ENCODE measurements at places on chromosomes 16 and 17.

DNA sequence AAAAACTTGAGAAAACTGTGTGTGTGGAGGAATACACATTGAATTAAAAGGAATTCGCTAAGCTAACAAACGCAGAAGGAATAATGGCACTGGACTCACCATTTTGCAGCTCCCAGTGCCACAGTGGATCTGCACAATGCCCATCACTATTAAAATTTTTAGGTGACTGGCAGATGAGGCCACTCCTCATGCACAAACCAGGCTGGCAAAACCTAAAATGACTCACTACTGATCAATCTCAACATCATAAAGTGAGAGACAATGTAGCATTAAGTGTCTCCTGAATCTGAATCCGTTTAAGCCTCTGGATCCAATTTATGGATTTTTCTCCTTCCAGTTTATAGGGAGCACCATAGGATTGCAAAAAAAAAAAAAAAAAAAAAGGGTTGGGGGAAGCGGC is 20.6 kb downstream of the MYH10 start:
- DNase-seq, result no peak

- no peak for DNase-seq
Observed at GRCh38 chr17:28482551-28483199, 9.2 kb downstream of the SLC13A2 start.

DNA sequence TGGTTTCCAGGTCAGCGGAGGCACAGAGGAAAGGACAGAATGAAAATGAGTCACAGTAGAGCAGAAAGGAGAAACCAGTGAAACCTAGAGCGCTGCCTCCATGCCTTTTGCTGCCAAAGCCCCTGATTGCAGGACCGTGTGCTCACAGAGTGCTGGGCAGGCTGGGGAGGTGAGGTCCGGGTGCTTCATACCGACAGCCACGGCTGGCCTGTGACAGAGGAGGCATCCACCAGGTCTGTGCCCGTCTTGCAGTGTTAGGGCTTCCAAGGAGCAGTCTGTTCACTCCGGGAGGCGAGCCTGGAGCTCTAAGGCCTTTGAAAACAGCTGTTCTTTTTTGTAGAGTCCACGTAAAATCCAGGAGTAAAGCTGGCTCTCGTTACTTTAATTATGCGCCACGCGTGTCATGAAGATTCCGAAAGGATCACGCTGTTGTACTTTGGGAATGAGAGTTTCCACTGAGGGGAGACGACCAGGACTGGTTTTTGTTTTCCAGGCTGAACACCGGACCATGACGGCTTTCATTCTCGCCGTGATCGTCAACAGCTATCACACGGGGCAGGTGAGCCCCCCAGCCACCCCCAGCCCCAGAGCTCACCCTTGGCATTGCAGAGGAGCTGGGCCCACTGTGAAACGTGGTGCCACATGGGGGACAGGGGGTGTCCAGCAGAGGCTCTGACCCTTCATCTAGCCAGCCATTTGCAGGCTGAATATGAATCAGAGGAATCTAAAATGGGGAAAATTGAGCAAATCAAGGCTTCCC is 108.5 kb upstream of the CHMP6 start:
- DNase-seq, result no peak

- DNase-seq, result no peak
Observed at GRCh38 chr16:84959784-84960417, 51.4 kb downstream of the ZDHHC7 start.

- no peak for DNase-seq
Observed at GRCh38 chr17:79646721-79647455, 36.0 kb upstream of the RBFOX3 start.

- DNase-seq, result no peak
Observed at GRCh38 chr17:17141860-17142552, 64.1 kb downstream of the PLD6 start.

DNA sequence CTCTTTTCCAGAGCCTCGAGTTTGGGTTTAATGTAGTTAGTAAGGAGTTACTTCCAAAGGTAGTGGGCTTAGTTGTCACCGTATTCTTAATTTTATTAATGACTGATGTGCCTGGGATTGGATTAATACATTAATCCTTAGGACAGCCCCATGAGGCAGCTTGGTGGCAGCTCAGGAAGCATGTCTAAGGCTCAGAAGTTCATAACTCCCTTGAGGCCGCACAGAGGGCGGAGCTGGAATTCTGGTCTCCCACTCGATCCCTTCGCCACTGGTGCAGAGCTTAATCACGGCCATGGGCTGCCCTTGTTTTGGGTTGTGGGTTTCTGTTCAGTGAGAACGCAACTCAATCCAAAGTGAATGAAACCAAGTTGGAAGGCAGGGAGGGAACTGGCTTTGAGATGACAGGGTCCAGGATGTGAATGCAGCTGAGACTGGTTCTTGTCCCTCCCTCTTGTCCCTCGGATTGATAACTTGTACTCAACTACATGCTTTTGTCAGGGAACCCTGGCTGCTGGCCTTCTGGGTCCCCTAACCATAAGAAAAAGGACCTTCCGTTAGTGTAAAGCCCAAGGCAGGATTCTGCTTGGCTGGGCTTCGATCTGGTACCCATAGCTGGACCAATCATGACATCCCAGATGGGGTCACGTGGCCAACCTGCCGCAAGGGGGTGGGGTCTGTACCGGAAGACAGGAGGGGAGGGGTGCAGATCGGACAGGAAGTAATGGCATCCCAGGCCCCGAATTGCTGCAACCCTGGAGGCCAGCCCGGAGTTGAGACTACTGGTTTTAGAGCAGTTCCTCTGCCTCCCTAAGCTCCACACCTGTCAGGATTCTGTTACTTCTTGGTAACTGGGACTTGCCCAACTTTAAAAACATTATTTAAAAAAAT is 45.4 kb downstream of the SNX20 start:
- DNase-seq, result no peak

- no peak for DNase-seq
Observed at GRCh38 chr17:39632153-39632941, 4.6 kb upstream of the STARD3 start.

DNA sequence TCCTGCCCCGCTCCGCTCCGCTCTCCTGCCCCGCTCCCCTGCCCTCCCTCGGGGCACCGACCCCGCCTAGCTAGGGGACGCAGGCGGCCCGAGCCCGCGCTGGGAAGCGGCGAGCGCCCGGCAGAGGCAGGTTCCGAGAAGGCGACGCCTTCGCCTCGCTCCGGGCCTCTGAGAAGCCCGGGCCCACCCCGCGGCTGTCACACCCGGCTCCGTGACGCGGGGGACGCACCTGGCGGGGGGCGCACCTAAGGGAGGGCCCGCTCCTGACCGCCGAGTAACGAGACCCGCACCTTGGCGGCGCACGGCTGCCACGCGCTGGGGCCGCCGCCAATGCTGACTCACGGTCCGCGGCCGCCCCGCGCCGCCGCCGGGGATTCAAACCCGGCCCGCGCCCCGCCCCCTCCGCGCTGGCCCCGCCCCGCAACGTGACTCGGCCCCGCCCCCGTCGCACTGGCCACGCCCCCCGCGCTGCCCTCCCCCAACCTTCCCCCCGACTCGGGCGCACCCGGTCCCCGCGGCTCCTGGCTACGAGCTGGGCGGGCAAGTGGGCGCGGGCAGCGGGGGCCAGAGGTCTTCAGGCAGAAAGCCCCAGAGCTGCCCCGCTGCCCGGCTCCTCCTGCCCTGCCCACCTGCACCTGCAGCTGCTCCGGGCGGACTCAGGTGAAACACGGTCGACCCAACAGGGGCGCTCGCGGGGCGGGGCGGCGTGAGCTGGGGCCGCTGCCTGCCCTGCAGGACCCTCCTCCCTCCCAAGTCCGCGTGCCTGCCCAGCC is 27.8 kb downstream of the GNPTG start:
- peak; percentile 52 for DNase-seq
